Posterior vena cava (tissue), 2 donors: ENCODE measurements at places on chromosomes 13 and 19.
A peak's percentile ranks its signal among the peaks of the same experiment; 100 is the strongest.

DNA sequence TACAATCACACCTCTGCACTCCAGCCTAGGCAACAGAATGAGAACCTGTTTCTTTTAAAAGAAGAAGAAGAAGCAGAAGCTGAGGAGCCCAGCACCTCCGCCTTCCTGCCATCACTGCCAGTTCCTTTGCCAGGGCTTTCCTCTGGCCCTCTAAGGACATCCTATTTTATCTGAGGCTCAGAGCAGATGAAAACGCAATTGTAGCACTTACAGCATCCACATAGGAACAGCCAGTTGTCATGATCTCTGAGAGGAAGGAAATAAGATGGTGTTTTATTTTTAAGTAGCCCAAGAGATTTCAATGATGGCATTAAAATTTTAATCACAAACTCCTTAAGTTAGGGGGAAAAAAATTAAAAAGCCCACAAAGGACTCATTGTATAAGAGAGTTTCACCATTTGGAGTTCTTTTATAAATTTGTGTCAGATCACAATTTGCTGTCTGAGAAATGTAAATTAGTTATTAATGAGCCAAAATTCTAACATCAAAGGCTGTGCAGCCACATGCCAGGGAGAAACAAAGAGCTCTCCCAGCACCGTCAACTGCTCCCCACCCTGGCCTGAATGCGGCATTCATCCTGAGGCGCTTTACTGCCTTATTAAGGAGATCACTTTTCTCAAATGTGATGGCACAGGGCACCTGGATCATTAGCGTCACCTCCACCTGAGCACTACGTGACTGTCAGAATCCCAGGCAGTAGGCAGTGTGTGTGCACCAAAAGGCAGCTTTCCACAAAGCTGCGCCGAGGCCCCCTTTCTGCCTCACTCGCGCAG is 393.0 kb downstream of the FOXO1 start:
- DNase-seq, result no peak

GRCh38 chr13:53941588-53942190 is 913.1 kb downstream of the OLFM4 start:
- no peak for DNase-seq

DNA sequence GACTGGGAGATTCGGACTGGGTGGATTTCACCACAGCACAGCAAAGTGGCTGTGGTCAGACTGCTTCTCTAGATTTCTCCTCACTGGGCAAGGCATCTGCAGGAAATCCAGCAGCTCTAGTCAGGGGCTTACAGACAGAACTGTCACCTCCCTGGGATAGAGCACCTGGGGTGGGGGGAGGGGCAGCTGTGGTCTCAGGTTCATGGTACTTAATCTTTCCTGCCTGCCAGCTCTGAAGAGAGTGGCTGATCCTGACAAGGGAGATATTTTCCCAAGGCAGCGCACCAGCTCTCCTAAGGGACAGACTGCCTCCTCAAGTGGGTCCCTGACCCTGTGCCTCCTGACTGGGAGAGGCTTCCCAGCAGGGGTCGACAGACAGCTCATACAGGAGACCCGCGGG is 212.8 kb upstream of the KLF12 start:
- no peak for DNase-seq

DNA sequence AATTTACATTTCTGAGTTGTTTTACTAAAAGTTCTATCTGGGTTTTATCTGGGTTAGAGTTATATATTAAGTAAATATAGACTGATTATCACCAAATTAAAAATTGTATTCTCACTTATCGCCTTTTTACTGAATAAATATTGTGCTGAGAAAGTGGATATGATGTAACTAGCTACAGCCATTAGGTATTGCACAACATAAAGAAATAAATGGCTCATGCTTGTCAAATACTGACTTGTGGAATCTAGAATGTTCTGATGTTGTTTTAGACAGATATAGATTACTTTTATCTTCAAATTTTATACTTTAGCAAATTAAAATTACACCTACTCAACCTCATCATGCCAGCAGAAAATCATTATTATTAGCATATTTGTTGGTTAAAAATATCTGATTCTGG is 1277.1 kb upstream of the MIR17HG start:
- no peak for DNase-seq

- DNase-seq, result no peak
Measured at GRCh38 chr13:38262211-38262610, 87.4 kb upstream of the UFM1 start.

DNA sequence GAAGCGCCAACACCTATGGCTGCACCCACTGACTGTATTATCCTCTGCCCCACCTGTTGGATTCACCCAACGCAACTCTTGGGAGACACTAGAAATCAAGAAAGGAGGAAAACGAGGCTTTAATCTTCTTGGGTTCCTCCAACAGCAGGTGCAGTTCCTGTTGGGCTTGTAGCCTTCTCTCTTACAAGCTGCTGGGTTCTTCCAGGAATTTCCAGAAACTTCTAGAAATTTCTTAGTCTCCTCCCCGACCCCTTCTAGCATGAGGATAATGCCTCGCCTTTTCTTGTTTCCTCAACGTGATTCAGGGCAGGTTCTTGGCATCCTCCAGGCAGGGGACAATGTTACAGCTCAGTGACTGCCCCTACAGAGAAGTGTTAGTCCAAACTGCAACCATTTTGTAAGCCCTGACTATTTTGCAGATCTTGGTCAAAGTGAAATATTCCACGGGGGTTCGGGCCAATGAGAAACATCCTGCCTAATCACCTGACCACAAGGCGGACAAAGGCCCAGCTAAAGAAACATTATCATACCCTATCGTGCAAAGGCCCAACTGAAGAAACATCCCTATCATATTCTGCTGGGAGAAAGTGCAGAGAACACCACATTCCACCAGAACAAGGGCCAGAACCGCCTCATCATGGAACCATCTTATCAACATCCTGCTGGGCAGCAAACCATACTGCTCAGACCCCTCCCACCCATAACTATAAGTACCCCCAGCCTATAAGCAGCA is 614 bp upstream of the PNMA8A start:
- DNase-seq, result no peak

- no peak for DNase-seq
Measured at GRCh38 chr19:7928334-7928706, 2.4 kb upstream of the CTXN1 start.

DNA sequence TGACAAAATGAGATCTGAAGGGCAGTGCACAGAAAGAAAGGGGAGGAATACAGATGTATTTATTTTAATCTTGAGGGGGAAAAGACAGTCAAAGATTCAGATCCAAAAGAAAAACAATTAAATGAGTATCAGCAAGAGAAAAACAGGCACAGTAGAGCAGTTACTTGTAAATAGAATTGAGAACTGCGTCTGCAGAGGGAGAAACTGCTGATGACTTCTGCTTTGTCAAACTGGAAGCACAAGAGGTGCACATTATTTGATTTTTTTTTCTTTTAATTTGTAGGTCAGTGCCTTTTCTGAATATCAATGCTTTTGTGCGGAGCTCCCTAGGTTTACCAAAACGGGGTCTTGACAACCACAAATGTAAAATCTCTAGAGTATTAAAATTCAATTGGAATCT is 37.3 kb downstream of the EFNB2 start:
- no peak for DNase-seq

- DNase-seq, result no peak
Measured at GRCh38 chr13:25722893-25723292, 328.9 kb downstream of the SHISA2 start.

- no peak for DNase-seq
Measured at GRCh38 chr19:9627856-9628255, 6.8 kb upstream of the ZNF561 start.

- no peak for DNase-seq
Measured at GRCh38 chr19:46404753-46405468, 8.5 kb downstream of the CCDC8 start.

DNA sequence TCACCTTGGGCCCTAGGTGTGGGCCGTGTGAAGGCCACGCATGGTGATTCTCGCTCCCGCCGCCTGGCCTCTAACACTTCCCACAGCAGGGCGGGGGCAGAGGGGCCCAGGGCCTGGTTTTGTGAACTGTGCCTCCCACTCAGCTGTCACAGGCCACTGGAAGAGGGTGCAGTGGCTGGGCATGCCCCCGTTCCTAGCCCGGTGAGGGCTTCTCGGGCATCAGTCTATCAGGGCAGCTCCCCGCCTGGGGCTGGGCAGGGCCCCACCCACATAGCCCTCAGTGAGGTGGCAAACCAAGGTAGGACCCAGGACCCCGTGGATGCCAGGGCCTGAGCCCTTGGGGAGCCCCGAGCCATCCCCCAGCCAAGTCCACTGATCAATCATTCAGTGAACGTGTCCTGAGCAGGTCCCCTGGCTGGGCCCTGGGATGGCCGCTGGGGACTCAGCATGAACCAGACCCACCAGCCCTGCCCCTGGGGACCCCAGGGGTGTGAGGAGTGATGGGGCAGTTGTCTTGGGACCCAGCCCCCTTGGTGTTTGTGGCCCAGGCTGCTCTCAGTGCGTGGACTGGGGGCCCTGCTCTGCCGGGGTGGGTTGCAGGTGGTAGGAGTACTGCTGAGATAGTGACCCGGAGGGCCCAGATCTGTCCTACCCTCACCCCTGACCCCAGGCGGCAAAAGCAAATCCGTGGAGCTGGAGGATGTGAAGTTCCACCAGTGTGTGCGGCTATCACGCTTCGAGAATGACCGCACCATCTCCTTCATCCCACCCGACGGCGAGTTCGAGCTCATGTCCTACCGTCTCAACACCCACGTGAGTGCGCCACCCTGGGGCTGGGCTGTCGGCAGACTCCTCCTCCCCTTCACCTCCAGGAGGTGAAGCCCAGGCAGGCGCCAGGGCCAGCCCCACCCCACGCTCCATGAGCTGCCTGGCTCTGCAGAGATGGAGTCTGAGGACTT is 29.4 kb downstream of the AP1M1 start:
- no peak for DNase-seq

- DNase-seq, result no peak
Measured at GRCh38 chr19:4278010-4278409, 1.1 kb upstream of the SHD start.

DNA sequence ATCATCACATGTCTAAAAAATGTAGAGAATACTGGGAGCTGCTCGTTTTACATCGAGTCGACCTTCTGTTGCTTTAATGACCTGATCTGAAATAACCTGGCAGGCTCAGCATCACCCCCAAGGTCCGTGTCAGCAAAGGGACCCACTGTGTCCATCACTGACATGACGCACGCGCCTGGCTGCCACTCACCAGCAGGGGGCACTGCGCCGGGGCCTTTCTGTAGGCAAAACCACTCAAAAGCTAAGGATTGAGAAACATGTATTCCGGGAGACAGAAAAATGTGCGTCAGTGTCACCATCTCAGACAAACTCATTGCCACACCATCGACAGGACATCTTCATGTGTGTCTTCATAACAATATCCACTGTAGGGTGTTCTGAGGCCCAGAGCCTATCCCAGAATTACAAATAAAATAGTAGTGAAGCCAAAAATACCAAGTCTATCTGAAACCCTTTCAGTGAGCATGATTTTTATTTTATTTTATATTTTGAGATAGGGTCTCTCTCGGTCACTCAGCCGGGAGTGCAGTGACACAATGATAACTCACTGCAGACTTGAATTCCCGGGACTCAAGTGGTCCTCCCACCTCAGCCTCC is 130.3 kb upstream of the LSM14A start:
- peak; percentile 92 for DNase-seq

GRCh38 chr13:41751277-41751676 is 209.6 kb downstream of the VWA8 start:
- DNase-seq, result peak; percentile 84

DNA sequence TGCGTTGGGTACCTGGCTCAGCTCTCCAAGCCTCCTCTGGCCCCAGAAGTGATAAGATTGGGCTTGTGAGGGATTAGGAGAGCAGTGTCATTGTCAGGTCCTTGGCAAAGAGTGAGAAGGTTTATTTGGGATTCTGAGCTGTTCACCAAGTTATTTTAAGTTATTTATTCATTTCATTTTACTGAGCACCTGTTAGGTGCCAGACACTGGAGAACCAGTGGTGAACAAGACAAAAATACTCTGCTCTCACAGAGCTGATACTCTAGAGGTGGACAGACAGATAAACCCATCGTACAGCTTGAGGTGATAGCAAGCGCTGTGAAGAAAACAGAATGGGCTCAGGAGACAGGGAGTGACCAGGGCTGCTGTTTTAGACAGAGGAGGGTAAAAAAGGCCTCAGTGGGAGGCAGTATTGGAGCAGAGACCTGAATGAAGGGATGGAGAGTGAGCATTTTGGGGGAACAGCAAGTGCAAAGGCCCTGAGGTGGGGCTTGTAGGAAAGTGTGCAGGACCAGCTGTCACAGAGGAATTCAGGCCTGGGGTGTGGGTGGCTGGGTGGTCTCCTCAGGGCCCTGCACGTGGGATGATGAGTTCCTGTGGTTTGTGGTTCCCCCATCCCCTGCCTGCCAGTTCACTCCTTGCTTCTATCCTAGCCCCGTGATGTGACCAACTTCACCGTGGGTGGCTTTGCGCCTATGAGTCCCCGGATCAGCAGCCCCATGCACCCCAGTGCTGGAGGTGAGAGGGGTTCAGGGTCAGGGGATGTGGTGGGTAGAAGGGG is 8.7 kb upstream of the TIMM50 start:
- no peak for DNase-seq

- peak; percentile 46 for DNase-seq
Measured at GRCh38 chr13:112705286-112705685, 15.4 kb downstream of the ATP11A start.

DNA sequence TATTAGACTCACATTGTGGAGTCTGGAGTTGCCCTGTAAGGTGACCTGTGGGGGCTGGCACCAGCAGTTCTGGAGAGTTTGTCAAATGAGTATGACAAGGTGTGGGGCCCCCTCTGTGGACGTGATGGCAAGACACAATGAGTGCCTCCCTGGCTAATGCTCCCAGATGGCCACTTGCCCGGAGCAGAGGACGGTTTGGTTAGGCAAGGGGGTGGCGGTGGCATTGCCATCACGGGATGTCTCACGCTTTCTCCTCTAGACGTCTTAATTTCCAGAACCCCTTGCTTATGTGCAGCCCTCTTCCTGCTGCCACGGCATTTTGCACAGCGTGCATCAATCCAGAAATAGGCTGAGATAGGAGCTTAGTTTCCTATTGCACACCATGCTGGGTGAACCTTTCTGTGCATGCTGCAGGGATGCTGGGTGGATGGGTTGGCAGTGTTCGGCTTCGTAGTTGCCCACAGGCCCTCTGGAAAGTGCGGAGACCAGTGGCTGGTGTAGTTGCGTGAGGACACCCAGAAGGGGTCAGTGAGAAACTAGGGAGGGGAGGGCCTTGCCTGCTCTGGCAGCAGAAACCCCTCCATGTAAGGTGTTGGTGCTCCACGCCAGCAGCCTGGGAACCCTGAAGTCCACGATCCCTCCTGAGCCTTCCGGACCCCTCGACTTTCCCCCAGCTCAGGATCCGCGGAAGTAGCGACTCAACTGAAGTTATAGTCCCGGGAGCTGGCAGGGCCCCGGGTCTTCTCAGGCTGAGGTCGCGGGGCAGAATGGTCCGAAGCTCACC is 18.1 kb upstream of the LRP3 start:
- no peak for DNase-seq

- no peak for DNase-seq
Measured at GRCh38 chr13:88217372-88217771, 546.2 kb downstream of the SLITRK5 start.

- DNase-seq, result no peak
Measured at GRCh38 chr13:87128491-87128890, 542.7 kb upstream of the SLITRK5 start.
